ENCODE measurements at places on chromosomes 1 and 21.

DNA sequence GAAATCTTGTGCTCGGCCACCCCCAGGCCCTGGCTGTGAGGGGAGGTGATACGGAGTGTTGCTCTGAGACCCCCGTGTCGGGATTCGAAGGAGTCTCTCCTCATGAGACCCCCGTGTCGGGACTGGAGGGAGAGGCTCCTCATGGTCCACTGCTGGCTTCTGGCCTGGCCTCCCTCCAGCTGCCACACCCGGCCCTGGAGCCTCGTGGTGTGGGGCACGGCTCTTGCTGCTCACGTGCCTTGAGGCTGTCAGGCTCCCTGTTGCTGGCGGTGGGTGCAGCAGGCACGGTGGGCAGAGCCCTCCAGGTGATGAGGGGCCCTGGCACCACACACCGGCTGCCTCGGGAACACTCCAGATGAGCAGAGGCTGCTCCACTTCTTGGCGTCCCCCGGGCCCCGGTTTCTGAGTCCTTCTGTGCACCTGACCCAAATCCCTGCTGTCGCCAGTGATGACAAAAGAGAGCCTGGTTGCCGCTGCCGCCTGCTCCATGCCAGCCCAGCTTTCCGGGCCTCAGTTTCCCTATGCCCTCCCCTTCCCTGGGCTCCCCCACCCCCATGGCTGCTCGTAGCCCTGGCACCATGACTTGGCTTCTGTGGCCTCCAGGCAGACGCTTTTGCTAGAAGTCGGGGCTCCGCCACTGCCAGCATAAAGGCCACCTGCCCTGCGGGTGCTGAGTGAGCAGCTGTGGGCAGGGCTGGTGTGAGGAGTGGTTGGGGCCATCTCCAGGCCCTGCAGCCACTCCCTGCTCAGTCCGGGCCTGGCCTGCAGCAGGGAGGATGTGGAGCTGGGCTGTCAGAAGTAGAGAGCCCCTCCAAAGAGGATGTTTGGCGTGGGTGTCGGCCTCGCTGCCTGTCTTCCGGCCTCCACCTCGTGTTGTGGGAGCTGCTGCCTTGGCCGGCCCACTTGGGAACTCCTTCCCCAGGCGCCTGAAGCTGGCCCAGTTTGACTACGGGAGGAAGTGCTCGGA is 11.8 kb downstream of the TMEM240 start:
- no peak for DNase-seq

- DNase-seq, result no peak
Measured at GRCh38 chr1:35524106-35524505, 33.1 kb downstream of the KIAA0319L start.

GRCh38 chr1:210250665-210250997 is 18.0 kb downstream of the SERTAD4 start:
- no peak for DNase-seq

- DNase-seq, result no peak
Measured at GRCh38 chr1:56532350-56532683, 47.0 kb downstream of the PLPP3 start.

GRCh38 chr21:42669041-42669440 is 15.6 kb downstream of the PDE9A start:
- DNase-seq, result no peak

- no peak for DNase-seq
Measured at GRCh38 chr1:109292364-109292763, 9.4 kb upstream of the PSRC1 start.

DNA sequence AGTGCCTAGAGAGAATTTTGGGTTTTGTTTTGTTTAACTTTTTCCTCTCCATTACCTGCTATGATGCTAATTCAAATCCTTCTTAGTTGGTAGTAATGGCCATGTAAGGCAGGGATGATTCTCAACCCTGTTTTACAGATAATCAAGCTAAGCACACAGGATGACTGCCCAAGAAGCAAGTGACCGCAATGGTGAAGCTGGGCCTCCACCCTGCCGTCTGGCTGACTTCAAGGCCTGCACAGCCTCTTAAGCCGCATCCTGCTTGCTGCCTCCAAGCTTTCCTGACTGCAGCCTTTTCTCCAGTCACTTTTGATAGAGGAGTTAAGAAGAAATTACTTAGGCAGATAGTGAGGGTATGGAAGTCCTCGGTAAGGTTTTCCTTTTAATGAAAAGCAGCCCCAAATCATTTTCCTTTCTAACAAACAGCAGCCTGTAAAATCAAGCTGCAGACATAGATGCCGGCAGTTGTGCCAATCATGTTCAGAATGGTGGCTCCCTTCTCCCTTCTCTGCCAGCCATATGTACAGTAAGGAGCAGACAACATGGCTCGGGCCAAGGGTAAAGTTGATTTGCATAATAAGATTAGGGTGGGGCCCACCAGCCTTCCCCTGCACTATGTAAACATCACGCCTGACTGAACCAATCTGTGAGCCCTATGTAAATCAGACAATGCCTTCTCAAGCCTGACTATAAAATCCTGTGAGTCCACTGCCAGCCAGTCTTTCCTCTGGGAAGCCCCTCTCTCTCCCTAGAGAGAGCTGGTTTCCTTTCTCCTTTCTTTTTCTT is 8.8 kb upstream of the CTBS start:
- no peak for DNase-seq

GRCh38 chr1:226609836-226610455 is 61.4 kb downstream of the STUM start:
- DNase-seq, result no peak

Measured in activated naive CD4-positive, alpha-beta T cell (primary cell).